ENCODE measurements at places on chromosomes 3 and 15. TPM values are rescaled to one million over a fixed set of nuclear protein-coding genes. Genes with fewer than 3 reads are reported as not detected.

The WDR76 gene
- 16.0 TPM for total RNA-seq

The PP2D1 gene
- total RNA-seq = not detected

The RARRES1 gene
- 0.16 TPM for total RNA-seq

GRCh38 chr3:134001251-134001650, 28.5 kb downstream of the SLCO2A1 start:
- H3K4me3 ChIP-seq = no peak overlapping the region
- H3K27ac ChIP-seq = no peak overlapping the region
- H3K36me3 ChIP-seq = peaks cover 9% of the 10 kb centered on the region
- DNase-seq = no peak
- peaks cover 4% of the 10 kb centered on the region for H3K27me3 ChIP-seq

The CPLX3 gene
- total RNA-seq = 0.09 TPM

DNA sequence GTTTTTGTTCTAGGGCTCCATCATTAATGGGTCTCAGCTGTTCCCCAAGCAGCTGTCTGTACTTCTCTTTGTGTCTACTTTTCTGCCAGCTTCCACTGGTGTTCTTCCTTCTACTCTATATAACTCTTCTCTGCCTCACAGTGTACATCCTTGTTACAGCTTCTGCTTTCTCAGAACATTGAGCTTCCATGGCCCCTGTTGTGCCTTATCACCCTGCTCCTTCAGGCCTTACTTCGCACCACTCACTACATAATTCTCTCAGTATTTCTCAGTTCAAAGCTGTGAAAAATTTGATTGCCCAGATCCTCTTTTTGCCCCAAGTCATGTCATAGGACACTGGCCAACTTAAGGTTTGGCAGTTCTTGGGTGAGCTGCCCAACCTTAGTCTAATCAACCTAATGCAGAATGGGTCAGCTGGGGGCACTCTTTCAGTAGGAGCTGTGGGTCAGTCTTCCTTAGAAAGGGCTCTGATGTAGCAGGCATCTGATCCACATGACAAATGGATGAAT, 28.9 kb downstream of the CSTA start:
- peaks cover 7% of the 10 kb centered on the region for H3K36me3 ChIP-seq
- no peak for DNase-seq
- no peaks in the 10 kb centered on the region for H3K27me3 ChIP-seq
- H3K27ac ChIP-seq = no peak overlapping the region

DNA sequence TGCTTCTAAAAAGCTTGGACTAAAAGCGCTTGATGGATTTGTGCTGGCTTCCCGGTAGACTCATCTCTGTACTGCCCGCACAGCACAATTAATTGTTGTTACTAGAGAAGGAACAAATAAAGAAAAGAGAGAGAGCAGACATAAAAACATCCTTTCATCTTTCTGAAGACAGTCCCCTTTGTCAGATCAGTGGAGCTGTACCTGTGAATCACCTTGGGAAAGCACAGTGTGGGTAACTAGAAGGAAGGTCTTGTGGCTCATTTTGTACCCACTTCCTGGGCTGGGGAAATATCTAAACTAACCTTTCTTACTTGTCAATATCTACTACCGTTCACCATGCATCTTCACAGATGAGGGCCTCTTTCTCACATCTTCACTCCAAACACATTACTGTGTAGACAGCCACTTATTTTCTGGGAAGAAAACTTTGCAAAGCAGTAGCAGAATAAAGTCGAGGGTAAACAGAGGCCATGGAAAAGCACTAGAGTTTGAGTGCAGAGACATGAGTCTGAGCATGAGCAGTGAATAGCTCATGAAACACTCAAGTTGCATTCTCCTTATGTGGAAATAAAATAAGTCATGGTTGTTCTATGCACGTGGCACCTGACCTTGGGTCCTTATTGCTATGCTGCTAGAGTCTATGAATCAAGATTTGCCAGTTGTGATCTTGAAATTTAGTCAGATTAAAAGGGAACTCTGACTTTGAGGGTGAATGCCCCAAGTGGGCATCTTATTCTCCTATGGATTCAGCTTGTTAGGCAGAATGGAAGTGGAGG, 169.3 kb downstream of the LPP start:
- no peaks in the 10 kb centered on the region for H3K4me1 ChIP-seq
- H3K36me3 ChIP-seq = no peaks in the 10 kb centered on the region
- H3K27ac ChIP-seq = no peak overlapping the region
- no peak overlapping the region for H3K4me3 ChIP-seq

The MEX3B gene
- total RNA-seq = 8.8 TPM

The NSUN3 gene
- 9.3 TPM for total RNA-seq

DNA sequence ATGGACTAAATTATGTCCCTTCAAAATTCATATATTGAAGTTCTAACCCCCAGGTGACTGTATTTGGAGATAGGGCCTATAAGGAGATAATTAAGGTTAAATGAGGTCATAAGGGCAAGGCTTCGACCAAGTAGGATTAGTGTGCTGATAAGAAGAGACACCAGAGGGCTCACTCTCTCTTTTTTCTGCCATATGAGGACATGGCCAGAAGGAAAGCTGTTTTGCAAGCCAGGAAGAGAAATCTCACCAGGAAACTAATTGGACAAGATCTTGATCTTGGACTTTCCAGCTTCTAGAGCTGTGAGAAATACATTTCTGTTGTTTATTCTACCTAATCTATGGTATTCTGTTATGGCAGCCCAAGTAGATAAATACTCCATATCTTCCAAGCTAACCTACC, 503.6 kb upstream of the NAALADL2 start:
- peaks cover 7% of the 10 kb centered on the region for H3K4me1 ChIP-seq
- peaks cover 6% of the 10 kb centered on the region for H3K36me3 ChIP-seq
- no peak overlapping the region for H3K4me3 ChIP-seq
- H3K27ac ChIP-seq = no peak overlapping the region
- no peaks in the 10 kb centered on the region for H3K27me3 ChIP-seq
- no peak for DNase-seq

The CD80 gene
- total RNA-seq = not detected

DNA sequence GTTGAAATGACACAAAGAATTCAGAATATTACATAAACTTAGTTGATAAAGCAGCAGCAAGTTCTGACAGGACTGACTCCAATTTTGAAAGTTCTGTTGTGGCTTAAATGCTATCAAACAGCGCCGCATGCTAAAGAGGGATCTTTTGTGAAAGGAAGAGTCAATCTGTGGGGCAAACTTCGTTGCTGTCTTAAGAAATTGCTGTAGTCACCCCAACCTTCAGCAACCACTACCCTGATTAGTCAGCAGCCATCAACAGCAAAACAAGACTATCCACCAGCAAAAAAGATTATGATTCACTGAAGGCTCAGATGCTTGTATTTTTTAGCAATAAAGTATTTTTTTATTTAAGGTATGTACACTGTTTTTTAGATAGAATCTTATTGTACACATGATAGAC, 14.2 kb downstream of the CRBN start:
- no peak overlapping the region for H3K4me3 ChIP-seq
- H3K4me1 ChIP-seq = no peaks in the 10 kb centered on the region
- H3K36me3 ChIP-seq = peaks cover 48% of the 10 kb centered on the region
- H3K27ac ChIP-seq = no peak overlapping the region
- no peak for DNase-seq
- no peaks in the 10 kb centered on the region for H3K27me3 ChIP-seq

DNA sequence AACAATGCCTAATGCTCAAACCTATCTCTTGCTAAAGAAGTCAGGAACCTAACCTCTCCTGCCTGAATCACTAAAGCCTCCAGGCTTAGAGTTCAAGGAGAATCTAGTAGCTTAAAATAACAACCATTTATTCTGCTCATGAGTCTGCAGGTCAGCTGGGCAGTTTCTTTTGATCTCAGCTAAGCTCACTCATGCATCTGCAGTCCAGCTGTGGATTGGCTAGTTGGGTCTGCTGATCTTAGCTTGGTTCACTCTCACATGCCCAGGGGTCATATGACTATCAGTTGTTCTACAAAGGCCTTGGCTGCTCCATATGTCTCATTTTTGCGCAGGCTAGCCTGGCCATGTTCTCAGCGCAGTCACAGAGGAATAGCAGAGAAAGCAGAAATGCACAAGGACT, 109.2 kb upstream of the STT3B start:
- H3K27ac ChIP-seq = no peak overlapping the region
- H3K27me3 ChIP-seq = no peaks in the 10 kb centered on the region
- no peaks in the 10 kb centered on the region for H3K36me3 ChIP-seq
- no peak overlapping the region for H3K4me3 ChIP-seq

- no peaks in the 10 kb centered on the region for H3K27me3 ChIP-seq
- H3K27ac ChIP-seq = no peak overlapping the region
- H3K36me3 ChIP-seq = no peaks in the 10 kb centered on the region
- no peak for DNase-seq
Observed at GRCh38 chr3:114498539-114499370, 204.9 kb downstream of the TIGIT start.

The ATP10A gene
- 2.1 TPM for total RNA-seq

DNA sequence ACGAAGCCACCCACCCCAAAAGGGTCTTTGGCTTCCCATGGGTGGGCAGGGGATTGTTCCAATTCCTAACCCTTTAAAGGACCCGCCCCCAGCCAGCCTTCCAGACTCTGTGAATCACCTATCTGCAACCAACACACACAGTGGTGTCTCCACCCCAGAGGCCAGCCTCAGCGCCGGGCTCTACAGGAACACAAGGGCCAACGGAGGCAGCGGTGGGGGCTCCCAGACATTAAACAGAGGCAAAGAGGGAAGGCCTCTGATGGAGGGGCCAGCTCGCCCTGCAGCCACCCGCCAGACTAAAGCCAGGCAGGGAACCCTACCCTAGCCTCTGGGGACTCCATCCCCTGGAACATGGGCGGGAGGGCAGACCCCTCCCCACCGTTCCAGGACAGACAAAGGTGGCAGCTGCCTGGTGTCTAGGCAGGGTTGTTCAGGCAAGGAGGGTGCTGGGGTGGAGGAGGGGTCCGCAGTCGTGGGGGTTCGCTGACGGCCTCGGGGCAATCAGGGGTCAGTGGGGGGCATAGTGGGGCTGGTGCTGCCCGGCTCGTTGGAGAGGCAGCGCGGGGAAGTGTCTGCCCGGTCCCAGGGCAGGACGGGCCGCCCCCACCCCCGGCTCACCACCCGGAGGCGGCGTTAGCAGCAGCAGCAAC, 448 bp downstream of the SHISA5 start:
- peaks cover 36% of the 10 kb centered on the region for H3K4me1 ChIP-seq
- H3K27me3 ChIP-seq = no peaks in the 10 kb centered on the region
- DNase-seq = peak; percentile 57
- peak overlapping the region; percentile 80 for H3K27ac ChIP-seq

The MINDY2 gene
- 29.9 TPM for total RNA-seq

DNA sequence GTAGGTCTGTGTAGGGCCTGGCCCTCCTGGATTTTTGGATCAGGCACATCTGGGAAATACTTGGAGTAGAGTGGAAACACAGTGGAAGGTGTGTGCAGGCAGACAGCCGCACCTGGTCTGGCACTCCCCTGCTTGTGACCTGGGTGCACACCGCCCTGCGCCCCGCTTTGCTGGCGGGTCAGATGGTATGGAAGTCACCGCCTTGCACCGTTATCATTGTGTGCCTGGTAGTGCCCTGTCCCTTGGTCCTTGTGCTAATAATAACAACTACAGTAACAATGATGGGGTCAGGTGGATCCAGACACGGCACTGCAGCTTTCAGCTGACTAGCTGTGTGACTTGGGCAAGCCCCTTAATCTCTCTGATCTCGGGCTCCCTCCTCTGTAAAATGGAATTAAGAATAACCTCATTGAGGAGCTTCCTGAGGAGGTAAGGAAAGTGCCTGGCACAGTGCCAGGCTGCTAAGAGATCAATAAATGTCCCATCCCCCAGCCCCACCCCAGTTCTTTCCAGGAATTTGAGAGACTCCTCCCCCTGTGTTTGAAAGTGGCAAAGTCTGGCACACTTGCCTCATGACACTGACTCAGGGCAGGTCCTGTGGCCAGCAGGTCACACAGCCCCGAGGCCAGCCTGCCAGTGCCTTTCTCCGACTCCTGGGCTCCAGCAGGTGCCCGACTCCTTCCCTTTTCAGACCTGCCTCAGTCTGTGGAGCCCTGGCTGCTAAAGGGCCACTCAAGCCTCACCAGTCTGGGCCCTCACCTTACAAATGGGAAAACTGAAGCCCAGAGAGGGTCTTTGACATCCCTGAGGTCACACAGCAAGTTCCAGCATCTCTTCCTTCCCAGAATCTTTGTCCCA, 9.8 kb downstream of the ISG20 start:
- H3K36me3 ChIP-seq = no peaks in the 10 kb centered on the region
- H3K27me3 ChIP-seq = no peaks in the 10 kb centered on the region

- peak overlapping the region; percentile 84 for H3K27ac ChIP-seq
- peaks cover 41% of the 10 kb centered on the region for H3K36me3 ChIP-seq
- DNase-seq = no peak
- H3K27me3 ChIP-seq = no peaks in the 10 kb centered on the region
- H3K4me3 ChIP-seq = peak overlapping the region; percentile 91
Observed at GRCh38 chr3:128619146-128619890, 31.3 kb downstream of the RPN1 start.

Data from WTC11 (cell line).